ENCODE measurements at places on chromosomes 6 and 20.

DNA sequence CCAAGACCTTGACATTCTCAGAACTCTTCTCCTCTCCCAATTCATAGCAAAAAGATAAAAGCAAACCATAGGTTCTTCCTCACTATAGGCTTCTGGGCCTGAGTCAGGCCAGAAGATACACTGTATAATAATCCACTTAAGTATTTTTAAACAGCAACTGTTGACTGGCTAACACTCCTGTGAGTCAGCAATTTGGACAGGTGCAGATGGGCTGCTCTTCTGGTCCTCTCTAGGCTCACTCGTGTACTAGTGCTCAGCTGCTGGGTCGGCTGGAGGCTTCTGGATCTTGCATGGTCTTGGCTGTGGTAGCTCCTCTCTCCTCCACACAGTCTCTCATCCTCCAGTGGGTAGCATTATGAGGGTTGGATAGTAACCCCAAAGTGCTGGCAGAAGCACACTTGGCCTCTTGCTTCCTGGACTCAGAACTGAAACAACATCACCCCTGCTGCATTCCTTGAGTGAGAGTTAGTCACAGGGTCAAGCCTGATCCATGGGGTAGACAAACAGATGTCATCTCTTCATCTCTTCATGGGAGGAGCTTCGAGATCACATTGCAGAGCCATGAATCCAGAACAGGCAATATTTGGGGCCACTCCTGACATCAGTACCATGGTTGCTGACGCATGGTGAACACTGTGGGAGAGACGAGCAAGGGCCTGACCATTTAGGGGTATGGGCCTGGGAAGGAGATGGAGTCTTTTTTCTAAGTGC, 86.9 kb downstream of the C6orf118 start:
- no peak for DNase-seq

DNA sequence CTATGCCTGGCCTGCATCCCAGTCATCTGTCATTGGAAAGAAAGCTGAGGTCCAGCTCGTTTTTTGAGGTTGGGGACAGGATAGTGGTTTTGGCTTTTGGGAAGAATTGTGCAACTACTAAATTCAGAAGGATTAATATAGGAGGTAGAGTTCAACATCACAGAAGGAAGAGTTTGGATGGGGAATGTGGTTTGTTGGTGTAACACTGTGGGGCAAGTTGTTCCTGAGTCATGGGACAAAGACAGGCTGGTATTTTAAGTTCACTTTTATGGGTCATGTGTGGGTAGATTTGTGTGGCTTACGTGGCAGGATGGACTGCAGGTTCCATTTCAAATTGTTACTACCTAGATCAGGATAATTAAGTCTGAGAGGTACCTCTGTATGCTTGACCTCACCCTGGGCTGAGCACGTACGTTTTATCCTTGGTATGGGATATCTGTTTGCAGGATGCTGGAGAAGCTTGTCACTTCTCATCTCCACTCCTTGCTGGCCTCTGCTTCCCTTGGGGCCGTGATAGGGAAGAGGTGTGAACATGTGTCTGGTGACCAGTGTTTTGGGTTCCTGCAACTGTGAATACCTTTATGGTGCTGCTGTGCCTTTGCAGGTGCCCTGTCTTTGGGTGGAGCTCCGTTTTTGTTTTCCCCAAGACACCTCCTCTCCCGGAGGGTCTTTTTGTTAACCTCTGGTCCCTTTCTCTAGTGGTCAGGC, 177.6 kb downstream of the JARID2 start:
- DNase-seq = no peak

DNA sequence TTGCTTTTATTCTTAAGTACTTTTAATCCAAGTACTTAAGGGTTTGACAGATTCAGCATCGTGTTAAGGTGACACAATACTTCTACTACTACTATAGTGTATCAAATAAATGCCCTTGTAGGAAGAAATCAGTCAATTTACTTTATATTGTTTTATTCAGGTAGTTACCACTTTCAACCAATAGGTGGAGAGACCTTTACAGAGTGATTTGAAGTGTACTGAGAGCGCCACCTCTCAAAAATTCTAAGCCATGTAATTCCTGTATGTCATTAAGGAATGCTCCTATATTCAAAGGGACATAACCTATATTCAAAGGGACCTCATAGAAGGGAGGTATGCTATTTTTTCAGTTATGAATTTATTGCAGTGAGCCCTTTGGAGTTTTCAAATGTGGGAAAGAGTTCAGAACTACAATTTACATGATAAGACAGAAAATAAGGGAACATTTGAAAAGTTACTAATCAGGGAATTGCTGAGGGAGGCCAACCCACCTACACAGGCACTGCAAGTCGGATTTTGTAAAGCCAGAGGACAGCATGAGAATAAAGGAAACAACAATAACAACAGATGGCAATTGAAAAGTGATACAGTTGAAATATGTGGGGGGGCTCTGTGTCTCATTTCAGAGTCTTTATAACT, 955.6 kb downstream of the TBC1D32 start:
- no peak for DNase-seq

GRCh38 chr6:170522565-170523183, 30.4 kb downstream of the PSMB1 start:
- DNase-seq = no peak

- no peak for DNase-seq
Observed at GRCh38 chr6:123372737-123373136, 264.0 kb downstream of the TRDN start.

DNA sequence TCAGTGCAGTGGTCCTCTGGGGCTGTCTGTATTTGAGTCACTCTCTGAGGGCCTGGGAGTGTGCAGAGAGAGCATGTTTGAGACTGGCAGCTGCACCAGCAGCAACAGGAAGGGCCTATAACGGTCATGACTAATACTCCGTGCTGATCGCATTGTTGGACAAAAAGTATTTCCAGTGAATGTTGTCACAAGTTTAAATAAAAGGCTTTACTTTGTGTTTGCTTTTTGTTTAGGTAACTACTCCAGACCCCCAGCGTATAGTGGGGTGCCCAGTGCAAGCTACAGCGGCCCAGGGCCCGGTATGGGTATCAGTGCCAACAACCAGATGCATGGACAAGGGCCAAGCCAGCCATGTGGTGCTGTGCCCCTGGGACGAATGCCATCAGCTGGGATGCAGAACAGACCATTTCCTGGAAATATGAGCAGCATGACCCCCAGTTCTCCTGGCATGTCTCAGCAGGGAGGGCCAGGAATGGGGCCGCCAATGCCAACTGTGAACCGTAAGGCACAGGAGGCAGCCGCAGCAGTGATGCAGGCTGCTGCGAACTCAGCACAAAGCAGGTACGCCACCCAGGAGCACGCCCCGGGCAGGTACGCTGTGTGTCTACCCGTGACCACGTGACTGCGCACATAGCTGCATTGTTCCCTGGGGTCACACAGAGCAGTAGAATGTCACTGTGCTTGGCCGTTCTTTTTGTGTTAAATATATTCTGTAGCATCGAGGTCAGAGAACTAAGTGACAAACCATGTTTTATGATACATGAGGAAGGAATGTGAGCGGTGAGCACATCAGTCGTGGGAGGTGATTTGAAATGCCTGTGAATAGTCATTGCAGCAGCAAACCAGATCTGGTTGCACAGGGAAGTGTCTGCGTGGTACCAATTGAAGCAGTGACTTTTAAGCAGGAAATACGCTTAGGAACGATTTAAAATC, 174.7 kb downstream of the TMEM242 start:
- peak; percentile 81 for DNase-seq

- DNase-seq = no peak
Observed at GRCh38 chr20:41261790-41262717, 55.5 kb downstream of the ZHX3 start.

DNA sequence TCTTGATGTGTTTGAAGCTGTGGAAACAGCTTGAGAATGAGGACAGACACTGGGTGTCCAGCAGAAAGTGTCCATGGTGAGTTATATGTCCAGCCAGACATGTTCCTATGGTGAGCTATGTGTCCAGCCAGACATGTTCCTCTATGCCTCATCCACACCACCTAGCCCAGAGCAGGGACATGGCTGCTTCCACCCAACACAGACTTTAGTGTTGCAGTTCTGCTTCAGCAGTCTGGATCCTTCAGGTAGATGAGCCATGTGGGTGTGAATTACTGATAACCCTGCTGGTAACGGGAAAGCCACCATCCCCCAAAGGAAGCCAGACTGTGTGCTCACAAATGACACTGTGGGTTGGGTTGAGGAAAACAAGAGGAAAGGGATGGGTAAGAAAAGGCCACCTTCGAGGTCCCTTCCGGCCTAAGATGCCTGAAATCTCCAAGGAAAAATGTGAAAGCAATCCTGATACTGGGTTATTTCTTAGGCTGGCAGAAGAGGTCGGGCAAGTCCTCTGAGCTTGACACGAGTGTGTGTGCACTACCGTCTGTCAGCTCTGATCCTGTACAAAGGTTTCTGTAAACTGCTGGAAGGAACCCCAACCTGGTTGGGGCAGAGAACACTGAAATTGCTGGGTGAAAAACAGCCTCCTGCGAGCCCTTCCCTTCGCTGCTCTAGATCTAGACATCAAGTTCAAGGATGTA, 77.8 kb downstream of the NINL start:
- DNase-seq = no peak

- no peak for DNase-seq
Observed at GRCh38 chr6:163554663-163555062, 140.1 kb downstream of the QKI start.

- DNase-seq = no peak
Observed at GRCh38 chr6:48511378-48511777, 400.4 kb upstream of the PTCHD4 start.

GRCh38 chr20:2838170-2838797, 2.2 kb downstream of the PCED1A start:
- DNase-seq = peak; percentile 39

- DNase-seq = no peak
Observed at GRCh38 chr6:71544028-71544427, 255.4 kb downstream of the OGFRL1 start.

DNA sequence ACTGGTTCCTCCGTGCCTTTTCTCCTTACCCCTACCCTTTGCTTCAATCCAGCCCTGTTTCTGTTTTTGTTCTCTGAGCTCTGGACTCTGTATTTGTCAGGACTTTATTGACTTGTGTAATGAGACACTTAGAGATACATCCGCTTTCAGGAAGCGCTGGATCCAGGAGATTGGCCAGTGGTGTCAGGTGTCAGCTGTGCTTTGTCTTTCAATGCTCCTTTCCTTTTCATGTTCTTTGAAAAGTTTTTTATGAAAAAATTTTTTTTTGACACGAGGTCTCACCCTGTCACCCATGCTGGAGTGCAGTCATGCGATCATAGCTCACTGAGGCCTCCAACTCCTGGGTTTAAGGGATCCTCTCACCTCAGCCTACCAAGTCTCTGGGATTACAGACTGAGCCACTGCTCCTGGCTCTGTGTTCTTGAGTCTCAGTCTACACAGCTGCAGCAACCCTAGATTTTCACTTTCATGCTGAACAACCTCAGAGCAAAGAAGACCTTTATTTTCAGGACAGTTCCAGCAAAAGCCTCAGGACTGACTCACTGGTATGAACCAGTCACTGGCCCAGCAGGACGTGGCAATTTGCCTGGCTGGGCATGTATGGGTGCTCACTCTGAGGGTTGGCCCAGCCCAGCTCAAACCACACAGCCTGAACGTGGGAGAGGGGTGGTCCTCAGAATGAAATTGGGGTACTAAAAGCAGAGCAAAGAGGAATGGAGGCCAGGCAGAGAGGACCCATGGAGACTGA, 108.5 kb downstream of the DHX35 start:
- DNase-seq = no peak

- DNase-seq = peak; percentile 65
Observed at GRCh38 chr20:2521369-2522305, 12.9 kb upstream of the ZNF343 start.

- no peak for DNase-seq
Observed at GRCh38 chr20:4332121-4332860, 316.9 kb upstream of the RNF24 start.

DNA sequence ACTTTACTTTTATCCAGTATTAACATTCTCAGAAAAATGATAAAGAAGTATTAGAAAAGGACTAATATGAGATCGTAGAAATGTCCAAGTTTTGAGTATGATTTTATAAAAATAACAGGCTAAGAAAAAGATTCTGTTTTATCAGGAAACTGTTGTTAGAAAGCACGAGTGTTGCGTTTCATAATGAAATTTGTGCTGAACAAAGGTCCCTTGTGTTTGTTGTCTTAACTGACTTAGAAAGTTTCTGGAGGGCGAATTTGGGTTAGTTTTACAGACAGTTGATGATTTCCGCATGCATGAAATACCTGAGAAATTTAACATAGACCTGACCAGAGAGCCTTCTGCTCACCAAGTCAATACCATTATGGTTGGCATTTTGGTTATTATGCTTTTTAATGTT, 136.0 kb downstream of the FNDC1 start:
- no peak for DNase-seq

DNA sequence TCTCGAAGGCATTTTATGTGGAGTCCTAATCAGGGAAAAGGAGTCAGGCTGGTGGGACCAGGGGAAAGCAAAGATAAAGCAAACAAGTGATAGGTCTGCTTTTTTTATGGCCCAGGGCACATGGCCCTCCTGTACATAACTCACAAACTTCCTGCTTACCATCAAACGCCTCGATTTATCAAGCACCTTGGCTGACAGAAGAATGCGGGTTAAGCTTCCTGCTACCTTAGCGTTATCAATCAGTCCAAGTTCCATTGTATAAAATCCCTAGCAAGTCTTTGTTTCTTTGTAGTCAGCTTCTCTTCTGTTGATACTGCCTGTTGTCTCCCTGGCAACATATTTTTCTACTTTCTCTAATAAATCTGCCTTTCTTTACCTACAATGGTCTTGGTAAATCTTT, 4.1 kb upstream of the TRIM27 start:
- DNase-seq = no peak

- no peak for DNase-seq
Observed at GRCh38 chr6:55069132-55069781, 105.1 kb upstream of the HCRTR2 start.

DNA sequence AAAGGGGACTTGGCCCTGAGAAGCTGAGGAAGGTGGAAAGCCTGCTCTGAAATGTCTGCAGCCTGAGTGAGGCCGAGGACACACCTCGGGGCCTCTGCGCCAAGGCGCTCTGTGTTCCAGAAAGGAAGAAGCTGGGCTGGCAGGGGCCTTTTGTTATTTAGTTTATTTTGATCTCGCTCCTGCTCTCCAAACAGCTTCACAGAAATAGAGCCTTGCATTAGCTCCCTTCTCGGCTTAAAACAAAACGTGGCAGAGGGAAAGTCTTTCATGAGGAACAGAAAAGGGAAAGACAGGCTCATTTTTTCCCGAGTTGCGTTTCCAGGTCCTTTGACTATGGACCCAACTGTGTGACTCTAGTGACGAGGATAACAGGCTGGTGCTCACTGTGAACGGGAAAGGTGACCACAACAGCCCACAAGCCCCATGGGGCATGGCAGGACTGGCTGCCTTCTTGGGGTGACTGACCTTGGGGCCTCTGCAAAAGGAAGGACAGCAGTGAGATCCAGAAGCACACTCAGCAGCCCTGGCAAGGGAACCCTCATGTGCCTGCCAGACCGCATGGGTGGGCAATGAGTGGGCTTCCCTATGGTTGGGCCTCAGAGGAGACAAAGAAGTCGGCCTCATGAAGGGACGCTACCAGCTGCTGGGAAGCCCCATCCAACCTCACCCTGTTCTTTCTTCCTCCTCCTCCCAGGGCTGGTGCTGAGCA, 18.7 kb downstream of the LEMD2 start:
- no peak for DNase-seq

GRCh38 chr6:38302838-38303237, 336.9 kb downstream of the BTBD9 start:
- no peak for DNase-seq

Data from right forelimb (tissue), 1 donor.